Activated naive CD4-positive, alpha-beta T cell treated with anti-CD3 and anti-CD28 coated beads, Interleukin-2, amount 10 ng/mL, durations not matched to agents 7 days and 5 days (primary cell): ENCODE measurements at places on chromosomes 1 and 21.

DNA sequence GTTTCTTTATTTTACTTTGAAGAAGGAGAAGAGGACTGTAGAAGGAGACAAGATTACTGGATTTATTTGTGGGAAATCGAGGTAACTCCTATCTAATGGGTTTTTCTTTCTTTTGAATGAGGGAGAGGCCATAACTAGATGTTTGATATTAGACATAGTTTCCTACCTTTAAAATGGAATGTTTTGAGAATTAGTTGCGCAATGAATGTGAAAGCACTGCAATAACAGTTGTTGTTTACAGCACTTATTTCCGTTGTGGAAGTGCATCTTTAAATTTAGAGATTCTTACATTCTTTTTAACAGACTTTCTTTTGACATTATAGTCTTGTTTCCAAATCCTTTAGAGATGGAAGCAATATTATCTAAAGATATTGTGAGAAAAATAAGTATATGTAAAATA lies 229.0 kb downstream of the SRGAP2C start:
- peaks cover 3% of the 10 kb centered on the region for H3K4me1 ChIP-seq
- peaks cover 14% of the 10 kb centered on the region for H3K27me3 ChIP-seq
- H3K36me3 ChIP-seq: no peaks in the 10 kb centered on the region
- DNase-seq: no peak

DNA sequence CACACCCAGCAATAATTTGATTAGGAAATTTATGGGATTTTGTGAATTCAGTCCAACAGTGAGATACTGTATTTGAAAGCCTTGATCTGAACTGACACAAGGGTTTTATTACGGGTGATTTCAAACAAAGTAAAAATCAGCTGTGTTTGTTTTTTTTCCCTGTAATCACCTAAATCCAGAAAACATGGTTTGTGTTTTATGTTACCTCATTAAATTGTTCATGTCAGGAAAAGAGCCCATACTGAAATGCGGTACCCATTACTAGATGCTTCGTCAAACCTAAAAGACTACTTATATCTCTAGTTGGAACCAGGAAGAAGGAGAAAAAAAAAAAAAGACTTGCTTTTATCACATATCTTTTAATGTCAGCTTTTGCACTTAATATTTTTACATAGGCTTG lies 811.9 kb upstream of the RGS18 start:
- H3K36me3 ChIP-seq: no peaks in the 10 kb centered on the region
- no peaks in the 10 kb centered on the region for H3K27me3 ChIP-seq
- H3K27ac ChIP-seq: no peak overlapping the region
- H3K4me1 ChIP-seq: no peaks in the 10 kb centered on the region
- no peak for DNase-seq
- no peak overlapping the region for H3K4me3 ChIP-seq

DNA sequence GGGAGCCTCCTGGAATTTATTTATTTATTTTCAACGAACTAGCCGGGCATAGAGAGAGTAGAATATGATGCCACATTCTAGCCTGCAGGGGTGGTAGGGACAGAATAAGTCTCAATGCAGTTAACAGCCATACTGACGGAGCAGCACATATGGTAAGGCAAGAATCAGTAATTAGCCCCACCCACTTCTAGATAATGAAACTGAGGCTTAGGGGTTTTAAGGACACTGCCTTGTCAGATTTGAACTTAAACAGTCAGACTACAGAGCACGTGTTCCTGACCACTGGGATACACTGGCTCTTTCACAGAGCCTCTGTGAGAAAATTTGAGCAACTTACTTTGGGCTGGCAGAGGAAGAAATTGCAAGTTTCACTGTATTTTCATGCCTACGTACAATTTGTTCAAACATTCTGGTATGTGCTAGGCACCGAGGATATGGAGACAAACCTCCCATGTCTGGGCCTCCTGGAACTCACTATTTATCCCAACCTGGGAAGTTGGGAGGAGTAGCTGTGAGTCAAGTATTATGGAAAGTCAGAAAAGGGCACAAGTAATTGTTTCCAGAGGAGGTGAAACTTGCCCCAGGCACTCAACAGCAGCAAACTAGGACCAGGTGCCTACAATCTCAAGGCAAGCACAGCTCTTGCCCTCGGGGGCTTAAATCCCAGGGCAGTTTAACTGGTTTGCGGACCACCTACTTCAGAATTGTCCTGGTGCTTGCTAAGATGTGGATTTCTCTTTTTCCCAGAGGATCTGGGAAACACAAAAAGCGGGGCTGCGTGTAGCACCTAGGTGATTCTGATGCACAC lies 1.6 kb upstream of the CLIC4 start:
- H3K4me1 ChIP-seq: peaks cover 35% of the 10 kb centered on the region
- H3K27ac ChIP-seq: no peak overlapping the region
- peak overlapping the region; percentile 32 for H3K4me3 ChIP-seq
- no peak for DNase-seq
- no peaks in the 10 kb centered on the region for H3K36me3 ChIP-seq
- H3K27me3 ChIP-seq: peaks cover 64% of the 10 kb centered on the region

GRCh38 chr1:174265282-174265681 lies 106.0 kb downstream of the RABGAP1L start:
- H3K36me3 ChIP-seq: no peaks in the 10 kb centered on the region
- DNase-seq: no peak
- H3K4me1 ChIP-seq: no peaks in the 10 kb centered on the region

DNA sequence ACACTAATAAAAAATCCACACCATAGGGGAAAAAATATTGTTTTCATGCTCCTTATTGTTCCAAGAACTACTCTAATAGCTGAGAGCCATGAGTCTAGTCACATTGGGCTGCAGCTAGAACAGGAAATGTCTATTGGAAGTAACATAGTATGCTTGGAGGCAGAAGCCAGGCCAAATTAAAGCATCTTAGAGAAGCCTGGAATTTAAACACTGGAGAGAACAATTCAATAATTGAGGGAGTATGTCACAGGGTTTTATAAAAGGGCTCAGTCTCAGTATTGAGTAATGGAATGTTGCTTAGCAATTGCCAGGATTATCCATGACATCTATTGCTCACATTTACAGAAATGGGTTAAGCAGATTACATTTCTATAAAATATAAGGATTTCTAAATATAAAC lies 471.3 kb downstream of the LMO4 start:
- no peak overlapping the region for H3K4me3 ChIP-seq
- no peaks in the 10 kb centered on the region for H3K4me1 ChIP-seq
- no peak for DNase-seq
- no peak overlapping the region for H3K27ac ChIP-seq
- H3K36me3 ChIP-seq: no peaks in the 10 kb centered on the region

GRCh38 chr1:14549897-14550620 lies 48.4 kb upstream of the KAZN start:
- no peak overlapping the region for H3K27ac ChIP-seq
- H3K36me3 ChIP-seq: no peaks in the 10 kb centered on the region
- H3K27me3 ChIP-seq: no peaks in the 10 kb centered on the region
- no peak overlapping the region for H3K4me3 ChIP-seq

GRCh38 chr1:100760511-100760910 lies 41.0 kb downstream of the VCAM1 start:
- H3K4me3 ChIP-seq: no peak overlapping the region
- no peaks in the 10 kb centered on the region for H3K36me3 ChIP-seq
- H3K27ac ChIP-seq: no peak overlapping the region
- DNase-seq: no peak

GRCh38 chr1:160774886-160775719 lies 20.9 kb upstream of the LY9 start:
- peaks cover 34% of the 10 kb centered on the region for H3K4me1 ChIP-seq
- H3K27me3 ChIP-seq: no peaks in the 10 kb centered on the region
- H3K27ac ChIP-seq: no peak overlapping the region
- H3K36me3 ChIP-seq: no peaks in the 10 kb centered on the region

- no peak overlapping the region for H3K27ac ChIP-seq
- no peak overlapping the region for H3K4me3 ChIP-seq
Observed at GRCh38 chr1:24470592-24470991, 32.0 kb upstream of the RCAN3 start.

DNA sequence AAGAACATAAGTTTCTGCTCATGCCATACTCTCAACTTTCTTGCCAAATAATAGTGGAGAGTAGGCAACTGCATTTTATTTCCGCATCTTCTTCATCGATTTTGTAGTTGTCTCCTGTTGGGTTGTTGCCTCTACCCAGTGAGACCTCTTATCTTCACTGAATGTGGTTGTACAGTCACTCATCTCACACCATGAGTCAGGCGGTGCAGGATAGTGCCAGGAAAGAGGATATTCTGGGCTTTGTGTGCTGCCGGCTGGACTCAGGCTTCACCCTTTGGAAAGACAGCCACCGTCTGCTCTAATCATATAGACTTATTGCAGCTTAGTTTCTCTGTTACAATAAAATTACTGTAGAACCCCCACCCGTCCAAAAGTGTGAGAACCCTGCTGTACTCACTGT lies 154.3 kb upstream of the USP24 start:
- no peaks in the 10 kb centered on the region for H3K4me1 ChIP-seq
- no peak overlapping the region for H3K4me3 ChIP-seq
- no peaks in the 10 kb centered on the region for H3K27me3 ChIP-seq
- H3K36me3 ChIP-seq: no peaks in the 10 kb centered on the region
- H3K27ac ChIP-seq: no peak overlapping the region
- DNase-seq: no peak

DNA sequence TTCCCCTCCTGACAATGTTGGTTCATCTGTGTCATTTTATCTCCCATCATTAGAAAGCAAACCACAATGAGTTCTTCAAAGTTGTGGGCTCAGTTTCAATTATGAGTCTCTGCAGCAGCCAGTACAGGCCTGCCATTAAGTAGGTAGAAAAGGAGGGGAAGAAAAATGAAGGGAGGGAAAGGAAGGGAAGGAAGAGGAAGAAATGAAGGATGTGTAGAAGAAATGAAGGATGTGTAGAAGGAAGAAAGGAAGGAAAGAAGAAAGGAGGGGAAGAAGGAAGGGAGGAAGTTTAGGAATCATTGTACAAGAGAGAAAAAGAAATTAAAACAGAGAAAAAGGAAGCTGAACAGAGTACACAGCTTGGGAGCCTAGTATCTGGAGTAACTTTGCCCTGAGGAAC lies 498.3 kb upstream of the DAB1 start:
- DNase-seq: no peak
- H3K27ac ChIP-seq: no peak overlapping the region
- H3K36me3 ChIP-seq: no peaks in the 10 kb centered on the region
- H3K4me3 ChIP-seq: no peak overlapping the region

GRCh38 chr1:240663169-240663879 lies 51.4 kb upstream of the GREM2 start:
- peaks cover 17% of the 10 kb centered on the region for H3K4me1 ChIP-seq
- no peaks in the 10 kb centered on the region for H3K36me3 ChIP-seq
- no peak overlapping the region for H3K27ac ChIP-seq

DNA sequence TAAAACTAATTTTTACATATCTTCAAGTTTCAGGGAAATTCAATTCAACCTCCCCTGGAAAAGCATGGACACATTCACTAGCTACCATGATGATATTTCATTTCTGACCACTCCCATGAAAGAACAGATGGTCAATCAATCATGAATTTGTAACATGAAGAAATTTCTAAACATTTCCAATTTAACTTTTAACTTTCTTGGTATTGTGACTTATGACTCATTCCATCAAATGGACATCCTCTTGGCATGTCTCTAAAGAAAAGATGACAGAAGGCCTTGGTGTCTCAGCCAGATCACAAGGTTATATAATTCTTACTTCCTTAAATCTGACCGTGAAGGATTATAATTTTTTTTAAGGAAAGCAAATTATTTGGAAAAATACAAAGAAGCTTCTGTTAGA lies 10.5 kb upstream of the MCOLN3 start:
- peaks cover 1% of the 10 kb centered on the region for H3K36me3 ChIP-seq

DNA sequence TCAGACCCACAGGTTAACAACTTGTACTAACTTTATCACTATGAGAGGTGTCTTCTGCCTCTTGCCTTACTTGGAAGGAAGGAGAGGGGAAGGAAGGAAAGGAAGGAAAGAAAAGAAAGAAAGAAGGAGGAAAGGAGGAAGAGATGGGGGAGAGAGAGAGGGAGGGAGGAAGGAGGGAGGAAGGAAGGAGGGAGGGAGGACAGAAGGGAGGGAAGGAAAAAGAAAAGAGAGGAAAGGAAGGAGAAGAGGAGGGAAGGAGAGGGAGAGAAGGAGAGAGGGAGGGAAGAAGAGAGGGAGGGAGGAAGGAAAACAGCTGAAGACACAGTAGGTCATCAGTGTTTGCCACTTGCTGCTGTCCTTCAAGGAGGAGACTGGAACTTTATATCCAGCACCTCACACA lies 5.3 kb upstream of the SIPA1L2 start:
- H3K4me3 ChIP-seq: no peak overlapping the region
- no peak for DNase-seq
- peaks cover 34% of the 10 kb centered on the region for H3K27me3 ChIP-seq
- H3K27ac ChIP-seq: no peak overlapping the region

GRCh38 chr1:61171974-61172373 lies 89.6 kb downstream of the NFIA start:
- no peak overlapping the region for H3K4me3 ChIP-seq
- H3K27ac ChIP-seq: no peak overlapping the region
- H3K27me3 ChIP-seq: peaks cover 6% of the 10 kb centered on the region
- DNase-seq: no peak
- no peaks in the 10 kb centered on the region for H3K36me3 ChIP-seq
